ENCODE measurements at places on chromosomes 7 and 10.

DNA sequence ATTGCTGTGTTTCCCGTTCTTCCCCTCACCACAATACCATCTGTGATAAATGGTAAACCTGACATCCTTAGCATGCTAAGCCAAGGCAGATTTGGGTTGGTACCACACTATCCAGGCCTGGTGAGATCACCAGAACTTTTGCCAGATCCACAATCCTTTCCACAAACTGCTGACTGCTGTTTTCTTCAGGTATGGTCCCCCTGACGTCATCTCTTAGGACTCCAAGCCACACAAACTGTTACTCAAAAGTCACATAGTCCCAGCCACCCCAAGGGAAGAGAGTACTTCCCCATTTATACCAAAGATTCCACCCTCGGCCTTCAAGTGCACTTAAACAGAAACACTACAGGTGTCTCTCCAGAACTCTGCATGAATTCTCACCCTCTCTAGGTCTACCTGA, 34.8 kb downstream of the SLC25A13 start:
- DNase-seq = no peak

DNA sequence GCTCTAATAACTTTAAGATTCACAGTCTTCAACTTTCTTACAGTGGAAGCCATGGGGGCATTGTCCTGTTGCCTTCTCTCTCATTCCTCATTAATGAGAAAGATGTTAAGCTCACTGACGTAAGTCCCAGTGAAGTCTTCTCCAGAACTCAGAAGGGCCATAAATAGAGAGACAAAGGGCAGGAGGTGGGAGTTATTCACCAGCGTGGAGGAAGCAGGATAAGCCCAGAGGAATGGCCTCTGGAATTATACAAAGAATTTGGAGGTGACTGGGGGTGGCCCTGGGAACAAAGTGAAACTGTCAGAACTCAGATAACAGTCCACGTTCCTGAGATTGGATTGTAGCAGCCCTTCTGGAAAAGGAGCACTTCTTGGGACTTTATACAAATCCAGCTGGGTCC, 52.4 kb downstream of the SORBS1 start:
- no peak for DNase-seq

DNA sequence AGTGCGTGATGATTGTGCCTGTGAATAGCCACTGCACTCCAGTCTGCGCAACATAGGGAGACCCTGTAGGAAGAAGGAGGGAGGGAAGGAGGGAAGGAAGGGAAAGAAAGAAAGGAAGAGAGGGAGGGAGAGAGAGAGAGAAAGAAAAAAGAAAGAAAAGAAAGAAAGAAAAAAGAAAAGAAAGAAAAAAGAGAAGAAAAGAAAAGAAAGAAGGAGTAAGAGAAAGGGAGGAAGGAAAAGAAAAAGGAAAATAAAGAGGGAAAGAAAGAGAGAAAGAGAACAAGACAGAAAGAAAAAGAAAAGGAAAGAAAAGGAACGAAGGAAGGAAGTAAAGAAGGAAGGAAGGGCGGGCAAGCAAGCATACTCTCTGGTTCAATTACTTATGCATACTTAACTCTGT, 112.9 kb upstream of the ANK3 start:
- DNase-seq = no peak

DNA sequence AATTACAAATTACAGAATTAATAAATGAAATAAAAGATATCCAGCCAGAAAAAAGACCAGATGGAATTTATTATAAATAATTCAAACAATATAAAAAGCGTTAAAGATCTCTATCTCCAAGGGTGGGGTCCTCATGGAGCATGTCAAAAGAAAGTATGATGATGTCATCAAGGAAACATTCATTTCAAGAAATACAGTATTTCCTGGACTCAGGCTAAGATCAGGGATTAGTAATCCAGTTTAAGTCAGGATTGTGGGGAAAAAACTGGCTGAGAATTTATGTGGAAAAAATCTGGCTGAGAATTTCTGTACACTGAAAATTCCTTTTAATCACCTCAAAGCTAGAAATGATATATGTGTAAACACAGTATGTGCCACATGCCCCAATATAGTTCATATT, 1075.3 kb downstream of the XPNPEP1 start:
- DNase-seq = no peak

DNA sequence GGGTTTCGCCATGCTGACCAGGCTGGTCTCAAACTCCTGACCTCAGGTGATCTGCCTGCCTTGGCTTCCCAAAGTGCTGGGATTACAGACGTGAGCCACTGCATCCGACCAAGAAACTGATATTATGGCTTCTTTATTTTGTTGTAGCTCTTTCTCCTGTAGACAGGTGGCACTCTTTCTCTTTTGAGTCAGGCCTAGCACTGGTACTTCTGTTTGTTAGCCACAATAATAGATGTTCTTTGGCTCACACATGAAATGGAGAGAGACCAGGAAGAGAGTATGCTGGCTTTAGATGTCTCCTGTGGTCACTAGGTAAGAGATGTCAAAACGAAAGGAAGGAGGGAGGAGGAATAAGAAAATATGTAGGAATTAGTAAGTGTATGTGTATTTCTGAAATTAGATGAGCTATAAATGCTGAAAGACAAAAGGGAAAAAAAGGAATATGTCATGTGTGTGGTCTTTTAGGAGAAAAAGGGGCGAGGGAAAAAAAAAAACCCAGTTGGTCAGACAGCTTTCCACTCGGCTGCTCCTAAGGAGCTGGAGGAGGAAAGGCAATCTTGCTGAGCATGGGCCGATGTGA, 78.7 kb downstream of the CLEC2L start:
- peak; percentile 24 for DNase-seq

- DNase-seq = no peak
Observed at GRCh38 chr7:151895008-151895630, 18.2 kb upstream of the PRKAG2 start.

DNA sequence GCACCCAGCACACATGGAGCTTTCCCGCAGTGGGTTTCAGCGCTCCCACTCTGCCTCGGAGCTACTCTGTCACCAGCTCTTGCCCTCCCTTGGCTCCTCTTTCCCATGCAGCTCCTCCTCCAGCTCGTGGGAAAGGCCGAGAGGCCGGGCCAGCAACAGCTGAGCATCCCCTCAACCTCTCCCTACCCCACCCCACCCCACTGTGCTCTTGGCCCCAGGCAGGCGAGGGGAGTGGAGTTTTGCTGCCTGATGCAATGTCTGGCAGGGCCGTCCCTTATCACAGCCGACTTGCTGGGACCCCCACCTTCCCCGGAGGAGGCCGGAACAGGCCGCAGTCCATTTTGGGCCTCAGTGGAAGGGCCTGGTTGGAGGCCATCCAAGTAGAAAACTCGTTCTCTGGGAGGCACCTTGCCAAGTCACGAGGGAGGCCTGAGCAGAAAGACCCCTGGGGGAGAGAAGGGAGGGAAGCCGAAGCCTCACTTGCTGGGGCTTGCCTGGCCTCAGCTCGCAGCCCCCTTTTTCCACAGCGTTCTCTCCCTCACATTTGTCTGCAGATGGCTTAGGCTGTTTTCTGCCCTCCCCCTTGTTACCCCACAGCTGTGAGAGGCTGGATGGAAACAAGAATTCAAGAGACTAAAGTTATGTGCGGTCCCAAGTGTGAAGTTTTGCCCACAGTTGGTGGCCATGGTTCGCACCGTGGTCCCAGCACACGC, 35.3 kb downstream of the CHST3 start:
- no peak for DNase-seq

DNA sequence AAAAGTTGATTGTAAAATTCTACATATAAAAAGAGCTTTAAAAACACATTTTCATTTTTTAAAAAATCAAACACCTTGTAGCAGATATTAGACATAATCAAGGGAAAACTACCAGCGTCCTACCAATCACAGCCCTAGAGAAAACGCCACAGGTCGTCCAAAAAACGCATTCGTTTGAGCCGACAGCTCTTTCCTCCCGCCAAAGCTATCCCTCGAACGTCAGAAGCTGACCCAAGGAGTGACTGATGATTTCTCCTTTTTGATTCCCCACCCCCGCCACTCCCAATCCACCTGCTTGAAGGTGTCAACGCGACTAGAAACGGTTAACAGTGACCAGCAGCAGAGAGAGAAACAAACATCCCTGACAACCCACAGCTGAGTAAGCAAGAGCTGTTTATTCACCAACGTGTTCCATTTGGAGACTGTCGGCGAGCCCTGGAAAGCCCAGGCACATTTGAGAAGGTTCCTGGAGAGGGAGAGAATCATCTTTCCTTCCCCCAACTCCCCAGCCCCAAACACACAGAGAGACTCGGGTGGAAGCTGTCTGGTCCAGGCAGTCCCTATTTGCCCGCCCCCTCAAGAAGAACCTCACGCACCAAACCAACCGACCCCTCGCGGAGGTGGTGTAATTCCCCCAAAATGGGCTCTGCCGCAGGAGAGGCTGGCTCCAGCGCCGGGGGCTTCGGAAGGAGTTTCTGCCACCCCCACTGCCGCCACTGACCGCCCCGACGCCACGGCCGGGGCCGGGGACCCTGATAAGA, 622 bp downstream of the CPEB3 start:
- DNase-seq = peak; percentile 12

DNA sequence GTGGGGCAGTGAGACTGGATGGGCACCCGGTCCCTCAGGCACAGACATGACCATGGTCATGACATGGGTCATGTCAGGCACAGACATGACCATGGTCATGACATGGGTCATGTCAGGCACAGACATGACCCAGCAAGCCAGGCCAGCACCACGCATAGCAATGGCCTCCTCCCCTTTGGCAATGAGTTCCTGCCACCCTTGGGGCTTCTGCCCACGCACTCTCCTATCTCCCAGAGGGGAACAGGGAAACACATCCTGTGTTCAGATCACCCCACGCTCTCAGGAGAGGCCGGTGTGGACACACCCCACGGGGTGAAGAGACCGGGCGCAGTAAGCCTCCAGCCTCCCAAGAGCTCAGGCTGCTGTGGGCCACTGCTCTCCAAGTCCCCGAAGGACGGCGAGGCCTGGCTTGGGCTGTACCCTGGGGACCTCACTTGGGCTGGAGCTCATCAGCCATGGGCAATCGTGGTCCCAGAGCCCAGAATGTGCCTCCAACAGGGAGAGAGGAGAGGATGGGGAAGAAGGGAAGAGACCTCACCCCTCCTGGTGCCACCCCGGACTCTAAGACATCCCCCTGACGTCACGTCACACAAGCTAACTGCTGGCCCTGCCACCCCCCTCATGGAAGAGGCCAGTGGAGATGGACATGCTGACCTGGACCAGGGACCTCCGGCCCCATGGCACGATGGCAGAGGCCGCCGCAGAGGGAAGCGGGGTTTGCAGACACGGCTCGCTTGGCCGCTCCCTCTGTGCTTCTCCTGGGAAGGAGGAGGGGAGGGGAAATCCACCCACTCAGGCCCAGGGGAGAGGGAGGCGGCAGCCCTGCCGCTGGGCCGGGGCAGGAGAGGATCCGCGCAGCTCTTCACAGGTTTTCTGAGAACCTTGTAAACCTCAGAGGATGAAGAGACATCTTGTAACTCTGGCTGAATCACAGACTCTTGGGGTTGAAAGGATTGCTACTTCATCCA, 269.6 kb downstream of the ELFN1 start:
- DNase-seq = peak; percentile 62

DNA sequence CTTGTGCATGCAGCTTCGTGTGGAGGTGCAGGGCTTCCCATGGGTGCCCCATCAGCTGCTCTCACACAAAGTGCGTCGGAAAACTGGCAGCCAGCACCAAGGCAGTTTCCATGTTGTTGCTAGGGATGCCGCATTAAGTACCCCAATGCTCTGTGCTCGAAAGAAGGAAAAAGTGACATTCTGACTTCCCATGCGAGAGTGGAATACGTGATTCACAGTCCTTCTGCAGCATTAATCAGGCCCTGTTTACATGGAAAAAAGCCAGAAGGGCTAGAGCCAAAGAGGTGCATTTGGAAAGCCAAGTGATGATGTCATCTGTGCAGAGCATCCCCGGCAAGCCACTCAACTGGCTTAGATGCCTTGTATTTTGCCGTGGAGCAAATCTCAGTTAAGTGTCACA, 258.3 kb downstream of the GATA3 start:
- DNase-seq = peak; percentile 37

- no peak for DNase-seq
Observed at GRCh38 chr7:158299607-158300006, 288.0 kb downstream of the PTPRN2 start.

GRCh38 chr10:114401195-114401791, 3.0 kb downstream of the AFAP1L2 start:
- no peak for DNase-seq

DNA sequence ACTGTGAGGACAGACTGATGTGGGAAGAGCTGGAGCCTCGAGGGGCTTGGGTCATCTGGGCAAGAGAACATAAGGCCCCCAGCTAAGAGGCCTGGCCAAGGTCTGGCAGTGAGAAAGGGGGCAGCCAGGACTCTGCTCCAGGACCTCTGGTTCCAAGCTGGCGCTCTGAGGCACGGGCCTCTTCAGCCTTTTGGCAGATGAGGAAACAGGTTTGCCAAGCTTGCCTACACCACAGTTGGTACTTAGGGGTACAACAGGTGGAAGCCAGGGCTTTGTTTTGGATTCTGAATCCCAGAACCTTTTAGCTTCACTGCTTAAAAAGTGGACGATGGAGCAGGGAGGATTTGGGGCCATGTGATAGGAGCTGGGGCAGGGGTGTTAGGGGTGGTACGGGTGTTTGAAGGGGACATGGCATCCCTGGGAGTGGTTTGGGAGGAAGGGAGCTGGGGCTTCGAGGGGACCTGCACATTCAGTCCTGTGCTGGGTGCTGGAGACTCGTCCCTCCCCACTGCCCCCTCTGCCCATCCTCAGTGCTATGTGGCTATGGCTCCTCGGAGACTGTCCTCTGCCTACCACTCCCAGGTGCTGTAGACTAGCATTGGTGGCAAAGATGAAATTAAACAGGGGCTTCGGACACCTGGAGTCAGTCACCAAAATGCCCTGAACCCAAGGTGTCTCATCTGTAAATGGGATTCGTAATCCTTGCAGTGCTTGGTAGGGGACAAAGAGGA, 30.3 kb downstream of the ZNF775 start:
- DNase-seq = no peak

GRCh38 chr7:150337659-150338081, 3.8 kb downstream of the RARRES2 start:
- DNase-seq = no peak

GRCh38 chr10:93149761-93150160, 76.1 kb downstream of the CYP26A1 start:
- no peak for DNase-seq

DNA sequence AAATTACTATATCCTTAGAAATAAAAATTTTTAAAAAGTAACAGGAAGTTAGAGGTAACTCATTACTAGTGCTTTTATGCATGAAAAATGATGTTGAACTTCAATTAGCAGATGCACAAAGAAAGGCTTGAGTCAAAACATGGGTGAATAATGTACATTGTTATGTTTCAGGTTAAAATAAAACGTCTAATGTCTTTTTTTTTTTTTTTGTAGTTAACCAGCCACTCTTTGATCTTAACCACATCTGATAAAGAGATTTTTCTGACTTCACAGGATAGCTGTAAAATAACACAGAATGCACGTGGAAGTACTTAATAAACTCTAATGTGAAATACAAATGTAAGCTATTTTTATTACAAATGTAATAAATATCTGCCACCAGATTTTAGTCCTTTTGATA, 61.7 kb downstream of the GSAP start:
- no peak for DNase-seq

GRCh38 chr10:6530966-6531365, 49.1 kb downstream of the PRKCQ start:
- DNase-seq = no peak
